Suprapubic skin (tissue), 4 donors: ENCODE measurements at places on chromosomes 6 and 20.

DNA sequence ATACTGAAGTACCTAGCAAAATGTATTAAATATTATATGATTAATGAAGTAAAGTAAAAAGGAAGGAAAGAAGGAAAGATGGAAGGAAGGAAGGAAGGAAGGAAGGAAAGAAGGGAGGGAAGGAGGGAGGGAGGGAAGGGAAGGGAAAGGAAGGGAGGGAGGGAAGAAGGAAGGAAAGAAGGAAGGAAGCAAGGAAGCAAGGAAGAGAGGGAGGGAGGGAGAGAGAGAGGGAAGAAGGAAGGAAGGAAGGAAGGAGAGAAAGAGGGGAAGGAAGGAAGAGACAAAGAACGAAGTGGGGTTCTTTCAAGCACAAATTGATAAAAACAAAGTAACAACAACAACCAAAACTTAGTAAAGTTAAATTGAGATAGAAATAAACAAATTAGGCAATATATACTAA, 622.3 kb upstream of the ADGRB3 start:
- no peak overlapping the region for H3K4me3 ChIP-seq
- DNase-seq = no peak
- no peak overlapping the region for H3K27ac ChIP-seq
- no peaks in the 10 kb centered on the region for H3K27me3 ChIP-seq
- no peaks in the 10 kb centered on the region for H3K4me1 ChIP-seq

GRCh38 chr20:54062812-54063280, 7.5 kb downstream of the BCAS1 start:
- H3K4me1 ChIP-seq = peaks cover 18% of the 10 kb centered on the region
- H3K4me3 ChIP-seq = no peak overlapping the region
- H3K27me3 ChIP-seq = no peaks in the 10 kb centered on the region
- no peak for DNase-seq
- H3K36me3 ChIP-seq = no peaks in the 10 kb centered on the region
- H3K27ac ChIP-seq = no peak overlapping the region

DNA sequence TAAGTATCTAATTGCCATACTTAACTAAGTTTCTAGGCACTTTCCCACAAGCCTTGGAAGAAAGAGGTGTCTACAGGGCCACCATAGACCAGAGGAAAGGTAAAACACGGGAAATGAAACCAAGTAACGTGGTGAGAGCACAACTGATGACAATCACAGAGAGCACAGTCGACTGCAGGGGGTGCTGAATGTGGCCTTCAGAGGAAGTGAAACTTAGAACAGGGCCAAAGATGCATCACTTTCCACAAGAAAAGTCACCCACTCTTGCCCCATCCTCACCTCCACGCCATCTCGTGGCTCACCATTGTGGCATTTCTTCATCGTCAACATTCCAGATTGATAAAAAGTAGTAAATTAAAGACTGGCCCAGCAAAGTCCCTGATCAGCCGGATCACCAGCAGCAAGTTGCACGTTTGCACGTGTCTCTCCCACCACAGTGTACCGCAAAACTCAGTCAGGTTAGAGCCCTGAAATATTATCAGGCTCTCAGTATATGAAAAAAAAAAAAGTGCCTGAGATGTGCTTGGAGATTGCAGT, 31.4 kb downstream of the HIVEP2 start:
- DNase-seq = no peak
- no peak overlapping the region for H3K27ac ChIP-seq
- no peaks in the 10 kb centered on the region for H3K4me1 ChIP-seq
- no peak overlapping the region for H3K4me3 ChIP-seq
- H3K36me3 ChIP-seq = no peaks in the 10 kb centered on the region
- H3K27me3 ChIP-seq = no peaks in the 10 kb centered on the region

DNA sequence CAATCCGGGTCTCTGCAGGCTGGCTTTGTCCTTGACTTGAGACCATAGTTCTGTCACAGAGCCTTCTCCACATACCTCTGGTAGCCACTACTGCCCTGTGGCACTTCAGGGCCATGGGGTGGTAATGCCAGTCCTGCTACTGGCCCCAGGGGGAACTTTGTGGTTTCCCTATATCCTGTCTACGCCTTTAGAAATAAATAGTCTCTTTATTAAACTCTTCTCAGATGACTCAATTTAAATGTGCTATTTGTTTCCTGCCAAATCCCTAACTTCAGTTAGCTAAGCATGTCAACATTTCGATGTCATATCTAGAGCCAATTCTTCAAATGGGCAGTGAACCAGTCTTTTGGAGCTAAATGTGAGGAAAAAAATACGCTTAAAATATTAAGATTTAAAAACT, 60.1 kb downstream of the SEL1L2 start:
- H3K27ac ChIP-seq = no peak overlapping the region
- H3K27me3 ChIP-seq = no peaks in the 10 kb centered on the region
- no peak for DNase-seq

DNA sequence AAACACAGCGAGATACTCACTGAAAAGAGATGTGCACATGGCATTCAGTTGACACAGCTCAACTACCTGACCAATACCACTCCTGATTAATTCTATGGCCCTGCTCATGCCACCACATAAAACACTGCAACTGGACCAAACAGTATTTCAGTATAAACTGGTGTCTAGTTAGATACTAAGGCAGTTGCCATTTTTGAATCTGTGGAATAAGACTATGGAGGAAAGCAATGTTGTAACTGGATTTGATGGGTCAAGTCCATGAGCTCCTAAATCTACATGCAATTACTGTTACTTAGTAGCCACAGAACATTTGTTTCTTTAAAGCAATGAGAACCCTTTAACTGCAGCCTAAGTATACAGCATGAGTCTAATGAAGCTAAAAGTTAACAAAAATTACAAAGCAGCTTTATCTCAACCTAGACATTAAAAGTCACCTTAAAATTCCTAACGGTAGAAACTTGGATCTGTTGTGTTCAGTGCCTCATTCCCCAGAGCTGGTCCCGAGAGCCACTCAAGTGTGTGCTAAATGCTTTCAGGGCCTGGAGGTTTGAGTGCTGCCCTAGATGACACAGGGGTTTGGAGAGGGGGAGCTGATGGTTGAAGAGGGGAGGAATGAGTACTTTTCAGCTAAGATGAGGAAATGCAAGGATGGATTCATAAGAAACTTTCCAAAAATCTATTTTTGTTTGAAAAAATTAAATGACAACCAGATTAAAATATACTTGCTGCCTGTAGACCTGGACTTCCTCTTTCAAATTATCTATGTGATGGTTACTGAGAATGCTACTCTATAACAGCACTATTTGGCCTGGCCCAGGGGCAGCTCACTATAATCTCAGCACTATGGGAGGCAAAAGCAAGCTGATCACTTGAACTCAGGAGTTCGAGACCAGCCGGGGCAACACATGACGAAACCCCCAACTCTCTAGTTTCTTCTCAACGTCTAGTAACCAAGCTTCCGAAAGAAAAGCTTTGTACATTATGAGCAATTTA, 15.6 kb downstream of the SNX5 start:
- H3K27ac ChIP-seq = no peak overlapping the region
- DNase-seq = no peak
- no peaks in the 10 kb centered on the region for H3K27me3 ChIP-seq
- peaks cover 5% of the 10 kb centered on the region for H3K4me1 ChIP-seq
- H3K4me3 ChIP-seq = no peak overlapping the region

DNA sequence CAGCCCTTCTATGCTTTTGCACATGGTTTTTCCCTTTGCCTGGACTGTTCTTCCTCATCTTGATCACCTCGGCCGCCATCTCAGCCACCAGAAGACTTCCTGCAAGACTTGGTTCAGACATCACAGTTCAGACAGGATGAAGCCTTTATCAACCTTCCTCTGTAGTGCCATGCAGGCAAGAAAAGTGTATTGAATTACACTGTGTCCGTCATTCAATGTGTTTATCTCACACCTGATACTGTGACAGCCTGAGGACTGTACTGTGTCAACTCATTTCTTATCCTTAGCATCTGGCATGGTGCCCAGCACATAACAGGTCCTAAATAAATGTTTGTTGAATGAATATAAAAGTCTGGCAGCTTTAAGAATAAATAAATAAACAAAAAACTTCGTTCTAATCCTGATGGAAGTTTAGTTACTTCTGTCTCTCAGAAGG, 133.3 kb upstream of the MAN1A1 start:
- no peaks in the 10 kb centered on the region for H3K27me3 ChIP-seq
- H3K27ac ChIP-seq = no peak overlapping the region
- H3K4me3 ChIP-seq = no peak overlapping the region
- peaks cover 4% of the 10 kb centered on the region for H3K4me1 ChIP-seq
- no peaks in the 10 kb centered on the region for H3K36me3 ChIP-seq

DNA sequence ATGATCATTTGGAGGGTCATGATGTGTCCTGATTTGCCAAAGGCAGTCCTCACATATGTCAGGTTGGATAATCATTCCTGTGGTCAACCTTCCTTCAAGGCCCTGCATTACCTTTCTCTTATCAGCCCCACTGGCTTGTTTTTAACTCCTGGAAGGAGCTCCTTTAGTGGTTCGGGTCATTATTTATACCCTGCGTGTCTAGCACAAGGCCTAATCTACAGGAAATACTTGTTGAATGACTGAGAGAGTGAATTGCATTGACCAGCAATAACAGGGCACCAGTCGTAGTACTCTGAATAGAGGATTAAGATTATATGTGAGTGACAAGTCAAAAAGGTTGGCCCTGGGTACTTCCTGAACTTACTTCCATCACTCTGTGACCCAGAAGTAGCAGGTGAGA, 4.5 kb downstream of the HIVEP2 start:
- H3K4me3 ChIP-seq = no peak overlapping the region
- no peaks in the 10 kb centered on the region for H3K27me3 ChIP-seq
- peaks cover 44% of the 10 kb centered on the region for H3K4me1 ChIP-seq
- DNase-seq = no peak
- no peak overlapping the region for H3K27ac ChIP-seq

- no peak overlapping the region for H3K27ac ChIP-seq
- DNase-seq = peak; percentile 38
- H3K27me3 ChIP-seq = peaks cover 12% of the 10 kb centered on the region
- no peak overlapping the region for H3K4me3 ChIP-seq
Observed at GRCh38 chr6:167995302-167995701, 2.2 kb upstream of the KIF25 start.

- H3K36me3 ChIP-seq = peaks cover 17% of the 10 kb centered on the region
Observed at GRCh38 chr20:59940956-59941294, 736 bp downstream of the FAM217B start.

DNA sequence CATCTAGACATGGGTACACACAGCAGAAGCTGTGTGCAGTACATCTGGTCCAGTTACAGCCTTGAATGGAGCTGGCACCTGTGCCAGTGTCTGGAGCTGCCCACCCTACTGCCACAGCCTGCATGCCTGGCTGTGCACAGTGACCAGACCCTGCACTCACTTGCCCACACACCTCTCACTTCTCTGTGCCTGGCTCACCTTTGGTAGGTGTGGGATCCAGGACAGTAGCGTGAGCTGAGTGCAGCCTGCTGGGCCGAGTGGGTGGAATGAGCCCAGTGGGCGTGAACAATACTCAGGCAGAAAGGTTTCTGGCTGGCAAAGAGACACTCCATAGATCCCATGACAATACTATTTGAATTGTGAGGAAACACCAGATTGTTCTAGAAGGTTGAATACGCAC, 839.5 kb upstream of the FLRT3 start:
- no peak overlapping the region for H3K4me3 ChIP-seq
- DNase-seq = no peak
- no peaks in the 10 kb centered on the region for H3K4me1 ChIP-seq
- H3K27me3 ChIP-seq = no peaks in the 10 kb centered on the region

DNA sequence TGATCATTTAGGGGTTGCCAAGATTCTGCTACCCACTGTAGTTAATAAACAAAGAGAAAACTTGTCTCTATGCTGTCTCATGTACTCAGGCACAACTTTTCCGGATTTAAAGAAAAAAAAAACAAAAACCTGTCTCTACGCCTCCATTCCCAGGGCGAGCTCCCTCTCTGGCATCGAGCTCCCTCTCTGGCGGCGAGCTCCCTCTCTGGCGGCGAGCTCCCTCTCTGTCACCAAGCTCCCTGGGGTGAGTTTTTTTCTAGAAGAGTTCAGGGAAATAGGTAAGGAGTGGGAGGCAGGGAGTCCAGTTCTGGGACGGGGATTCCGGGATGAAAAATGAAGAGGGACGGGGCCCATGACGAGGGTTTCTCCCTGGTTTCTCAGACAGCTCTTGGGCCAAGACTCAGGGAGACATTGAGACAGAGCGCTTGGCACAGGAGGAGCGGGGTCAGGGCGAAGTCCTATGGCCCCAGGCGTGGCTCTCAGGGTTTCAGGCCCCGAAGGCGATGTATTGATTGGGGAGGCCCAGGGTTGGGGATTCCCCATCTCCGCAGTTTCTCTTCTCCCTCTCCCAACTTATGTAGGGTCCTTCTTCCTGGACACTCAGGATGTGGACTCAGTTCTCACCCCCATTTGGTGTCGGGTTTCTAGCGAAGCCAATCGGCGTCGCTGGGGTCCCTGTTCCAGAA, 16.5 kb upstream of the HLA-A start:
- no peak overlapping the region for H3K27ac ChIP-seq
- H3K4me1 ChIP-seq = no peaks in the 10 kb centered on the region
- H3K4me3 ChIP-seq = peak overlapping the region; percentile 51
- no peaks in the 10 kb centered on the region for H3K36me3 ChIP-seq
- H3K27me3 ChIP-seq = no peaks in the 10 kb centered on the region

DNA sequence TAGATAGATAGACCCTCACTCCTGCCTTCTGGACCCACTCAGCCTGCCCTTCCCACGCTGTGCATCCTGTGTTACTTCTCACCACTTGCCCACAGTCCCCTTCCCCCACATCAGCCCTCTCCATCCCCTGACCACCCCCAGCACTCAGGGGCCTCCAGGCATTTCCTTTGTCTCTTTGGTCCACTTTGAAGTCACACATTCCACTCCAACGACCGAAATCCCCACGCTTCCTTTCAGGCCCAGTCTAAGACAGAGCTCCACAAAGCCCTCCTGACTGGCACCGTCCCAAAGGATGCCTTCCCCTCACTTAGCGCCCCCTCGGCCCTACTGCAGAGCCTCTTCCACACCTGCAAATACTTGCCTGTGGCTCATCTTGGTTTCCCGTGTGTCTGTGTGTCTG, 83.8 kb downstream of the FOXF2 start:
- H3K36me3 ChIP-seq = no peaks in the 10 kb centered on the region
- H3K27me3 ChIP-seq = no peaks in the 10 kb centered on the region
- DNase-seq = no peak
- H3K27ac ChIP-seq = no peak overlapping the region

DNA sequence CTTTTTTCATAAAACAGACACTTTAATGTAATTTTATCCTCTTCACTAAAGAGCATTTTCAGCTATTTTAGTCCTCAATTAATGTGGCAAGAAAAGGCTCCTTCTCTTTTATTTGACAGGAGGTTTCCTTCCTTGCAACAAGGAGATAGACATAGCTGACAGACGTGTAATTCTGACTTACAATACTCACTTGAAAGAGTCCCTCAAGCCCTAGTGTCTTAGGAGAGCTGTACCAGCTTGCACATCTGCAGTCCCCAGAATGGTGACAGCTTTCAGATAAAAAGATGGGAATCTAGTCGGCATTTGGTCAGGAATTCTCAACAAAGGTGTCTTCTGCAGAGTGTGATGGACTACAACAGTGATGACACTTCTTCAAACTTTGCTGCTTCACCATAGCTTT, 603.7 kb upstream of the PTCHD4 start:
- H3K4me3 ChIP-seq = no peak overlapping the region
- no peak for DNase-seq
- no peaks in the 10 kb centered on the region for H3K36me3 ChIP-seq
- H3K27ac ChIP-seq = no peak overlapping the region

GRCh38 chr20:53980031-53980465, 90.3 kb downstream of the BCAS1 start:
- H3K4me3 ChIP-seq = no peak overlapping the region
- no peak for DNase-seq
- H3K4me1 ChIP-seq = no peaks in the 10 kb centered on the region
- no peaks in the 10 kb centered on the region for H3K27me3 ChIP-seq
- no peaks in the 10 kb centered on the region for H3K36me3 ChIP-seq

- H3K4me1 ChIP-seq = peaks cover 48% of the 10 kb centered on the region
- peak overlapping the region; percentile 49 for H3K27ac ChIP-seq
- H3K27me3 ChIP-seq = no peaks in the 10 kb centered on the region
- no peak for DNase-seq
- no peak overlapping the region for H3K4me3 ChIP-seq
- no peaks in the 10 kb centered on the region for H3K36me3 ChIP-seq
Observed at GRCh38 chr6:148239801-148240460, 102.7 kb upstream of the SASH1 start.
